ENCODE measurements at places on chromosomes 12 and 14.

GRCh38 chr14:58878439-58879139 is 240.8 kb downstream of the DACT1 start:
- DNase-seq = no peak

DNA sequence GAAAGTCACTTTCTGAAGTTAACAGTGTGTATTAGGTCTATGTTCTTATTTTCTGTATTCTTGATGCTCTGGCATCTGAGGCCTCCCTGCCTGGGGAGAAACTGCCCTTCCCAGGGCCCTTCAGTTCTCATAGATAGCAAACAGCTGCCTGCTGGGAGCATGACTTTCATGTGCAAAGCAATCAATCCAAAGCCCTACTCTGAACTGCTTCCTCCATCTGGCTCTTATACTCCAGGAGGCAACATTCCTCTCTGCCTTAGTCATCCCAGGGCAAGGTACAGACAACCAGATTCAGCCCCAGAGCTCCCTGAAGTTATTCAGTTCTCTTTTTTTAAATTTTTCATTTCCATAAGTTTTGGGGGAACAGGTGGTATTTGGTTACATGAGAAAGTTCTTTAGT is 41.7 kb upstream of the RIN3 start:
- peak; percentile 41 for DNase-seq

DNA sequence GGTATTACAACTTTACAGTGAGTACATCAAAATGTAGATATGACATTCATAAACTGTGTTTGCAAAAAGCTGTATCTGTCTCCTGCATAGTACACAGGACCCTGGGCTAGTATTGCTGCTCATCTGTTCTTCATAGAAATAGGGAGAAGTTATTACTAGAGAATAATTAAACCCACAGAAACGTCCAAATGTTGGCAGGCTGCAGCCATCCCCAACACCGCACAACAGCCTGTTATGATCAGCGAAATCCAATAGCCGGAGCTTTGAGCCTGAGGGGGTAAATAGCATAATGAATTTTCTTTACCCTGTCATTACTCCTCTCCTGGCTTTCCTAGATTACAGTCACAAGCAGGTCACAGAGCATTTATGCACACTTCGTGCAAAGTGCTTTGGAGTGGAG is 178.0 kb downstream of the DACT1 start:
- no peak for DNase-seq

GRCh38 chr12:32702473-32702872 is 23.4 kb downstream of the DNM1L start:
- peak; percentile 4 for DNase-seq

- DNase-seq = no peak
Observed at GRCh38 chr12:15910468-15910863, 666 bp upstream of the DERA start.

DNA sequence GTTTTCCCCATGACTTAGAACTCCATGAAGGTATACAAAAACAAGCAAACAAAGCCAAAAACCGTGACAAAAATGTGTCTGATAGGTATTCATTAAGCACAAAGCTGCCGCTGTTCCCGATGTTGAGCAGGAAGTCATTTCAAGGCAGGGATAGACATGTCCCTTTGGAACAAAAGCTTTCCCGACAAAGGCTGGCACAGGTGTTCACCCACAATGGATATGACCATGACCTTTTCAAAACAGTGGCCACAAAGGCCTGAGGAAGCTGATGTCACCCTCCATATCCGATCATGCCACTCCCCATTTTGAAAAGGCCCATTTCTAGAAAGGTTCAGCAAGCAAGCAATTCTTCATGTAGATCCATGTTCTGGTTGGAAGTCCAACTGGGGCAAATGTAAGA is 279.1 kb downstream of the BTG1 start:
- no peak for DNase-seq

GRCh38 chr14:75182821-75183220 is 6.4 kb upstream of the TMED10 start:
- DNase-seq = peak; percentile 71
